Stimulated activated CD4-positive, alpha-beta T cell treated with anti-CD3 and anti-CD28 coated beads, Interleukin-1b, Interleukin-23, amount 100 ng/mL, for 1 hour (primary cell): ENCODE measurements at places on chromosomes 11 and 22.

- no peak for DNase-seq
Measured at GRCh38 chr22:17575681-17576080, 12.4 kb downstream of the SLC25A18 start.

DNA sequence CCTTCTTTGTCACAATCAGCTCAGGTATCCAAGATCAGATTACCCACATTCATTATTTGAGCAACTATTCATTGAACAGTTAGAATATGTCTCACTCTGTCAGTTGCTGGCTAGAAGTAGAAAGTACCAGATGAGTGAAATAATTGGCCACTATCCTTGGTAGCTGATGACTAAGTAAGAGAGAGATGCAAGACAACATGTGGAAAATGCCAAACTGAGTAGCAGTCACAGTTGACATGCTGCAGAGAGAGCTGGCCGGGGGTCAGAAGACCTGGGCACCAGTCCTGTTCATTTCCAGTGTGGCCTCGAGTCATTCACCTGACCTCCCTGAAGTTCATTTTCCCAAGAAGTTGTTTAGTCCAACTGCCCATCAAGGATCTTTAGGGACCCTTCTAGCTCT is 22.5 kb upstream of the SMIM35 start:
- DNase-seq: no peak

GRCh38 chr11:78926633-78927338 is 352.1 kb upstream of the NARS2 start:
- no peak for DNase-seq

DNA sequence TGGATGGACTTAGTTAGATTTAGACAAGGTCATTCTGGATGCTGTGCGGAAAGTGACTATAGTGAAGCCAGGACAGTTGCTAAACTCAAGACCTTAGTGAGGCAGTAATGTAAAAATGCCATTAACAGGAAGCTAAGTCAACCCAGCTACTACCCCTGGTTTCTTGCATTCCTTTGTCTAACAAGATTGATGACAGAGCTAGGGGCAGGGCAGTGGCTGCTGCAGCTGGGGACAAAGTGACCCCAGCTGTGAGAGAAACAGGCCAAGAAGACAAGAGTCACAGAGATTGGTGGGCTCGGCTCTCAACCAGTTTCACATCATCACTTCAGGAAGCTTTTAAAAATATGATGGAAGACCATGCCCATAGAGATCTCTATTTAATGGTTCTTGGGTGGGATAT is 110.4 kb upstream of the POU2AF2 start:
- no peak for DNase-seq

DNA sequence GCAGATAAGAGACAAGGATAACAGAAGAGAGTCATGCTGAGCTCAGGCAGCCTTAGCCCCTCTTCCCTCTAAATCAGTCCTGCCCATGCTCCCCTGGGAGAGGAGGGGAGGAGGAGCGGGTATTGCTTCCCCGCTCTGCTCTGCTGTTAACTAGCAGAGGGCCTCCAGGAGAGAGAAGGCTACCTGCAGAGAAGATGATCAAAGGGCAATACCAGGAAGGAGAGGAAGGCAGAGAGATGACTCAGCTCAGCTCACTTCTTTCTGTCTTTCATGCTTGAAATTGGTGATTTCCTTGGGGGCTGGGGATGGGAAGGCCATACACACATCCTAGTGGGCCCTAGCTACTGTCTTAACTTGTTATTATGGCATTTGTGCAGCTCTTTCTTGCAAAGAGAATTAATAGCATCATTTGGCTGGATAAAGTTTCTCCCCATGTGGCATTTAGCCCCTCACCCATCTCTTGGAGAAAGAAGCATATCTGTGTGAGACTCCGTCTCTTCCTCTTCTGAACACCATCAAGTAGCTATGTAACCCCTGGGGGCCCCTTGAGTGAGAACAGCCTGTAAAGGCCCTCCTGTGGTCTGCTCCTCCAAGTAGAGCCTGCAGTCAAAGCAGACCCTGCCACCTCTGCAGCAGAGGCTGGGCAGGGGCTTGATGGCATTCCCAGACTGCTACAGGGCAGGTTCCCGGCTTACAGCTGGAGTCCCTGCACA is 33.4 kb upstream of the AMOTL1 start:
- no peak for DNase-seq
